ENCODE measurements at places on chromosomes 4 and X. TPM values are rescaled to one million over a fixed set of nuclear protein-coding genes. Genes with fewer than 3 reads are reported as not detected.

The PRR32 gene
- polyA plus RNA-seq: not detected

The TLR1 gene
- polyA plus RNA-seq: 16.6 TPM

The GAGE2A gene
- not detected for polyA plus RNA-seq

The GDPD2 gene
- not detected for polyA plus RNA-seq

The C1QTNF7 gene
- not detected for polyA plus RNA-seq

The ZMAT1 gene
- not detected for polyA plus RNA-seq

The AKAP4 gene
- not detected for polyA plus RNA-seq

The BEX2 gene
- 37.5 TPM for polyA plus RNA-seq

The PRKG2 gene
- polyA plus RNA-seq: 0.62 TPM

The SPP1 gene
- polyA plus RNA-seq: not detected

The ARSH gene
- not detected for polyA plus RNA-seq

The PTPN13 gene
- not detected for polyA plus RNA-seq

The FAAH2 gene
- polyA plus RNA-seq: not detected

The MMRN1 gene
- polyA plus RNA-seq: not detected

The DGKK gene
- polyA plus RNA-seq: 0.68 TPM

The TRIM61 gene
- 2.5 TPM for polyA plus RNA-seq

The SCML1 gene
- not detected for polyA plus RNA-seq

The LRRC66 gene
- polyA plus RNA-seq: not detected

The PAGE4 gene
- not detected for polyA plus RNA-seq

The DDIT4L gene
- polyA plus RNA-seq: not detected

The APBB2 gene
- polyA plus RNA-seq: not detected

The SYTL4 gene
- 0.70 TPM for polyA plus RNA-seq

The ENAM gene
- polyA plus RNA-seq: not detected

The ARHGEF6 gene
- 50.5 TPM for polyA plus RNA-seq

The GAGE12C gene
- polyA plus RNA-seq: not detected

The PNCK gene
- polyA plus RNA-seq: not detected

The TEX13C gene
- polyA plus RNA-seq: not detected

The SERPINA7 gene
- polyA plus RNA-seq: not detected

The AADAT gene
- not detected for polyA plus RNA-seq

The HPGD gene
- polyA plus RNA-seq: 2.3 TPM

The CSAG1 gene
- polyA plus RNA-seq: not detected

The SRPX2 gene
- polyA plus RNA-seq: not detected

The SLC10A4 gene
- not detected for polyA plus RNA-seq

Data from immature natural killer cell (primary cell).